ENCODE measurements at places on chromosomes 6 and 20. TPM values are rescaled to one million over a fixed set of nuclear protein-coding genes. Genes with fewer than 3 reads are reported as not detected.

Gene UBD
- total RNA-seq: not detected

Gene CRISP3
- not detected for total RNA-seq

Gene C6orf58
- not detected for total RNA-seq

Gene LAMA5
- total RNA-seq: 37.3 TPM

- no peak overlapping the region for H3K4me3 ChIP-seq
- no peak for DNase-seq
- no peaks in the 10 kb centered on the region for H3K27me3 ChIP-seq
- H3K36me3 ChIP-seq: no peaks in the 10 kb centered on the region
Measured at GRCh38 chr6:108820006-108820405, 28.2 kb upstream of the ARMC2 start.

GRCh38 chr6:88899569-88900316, 63.7 kb downstream of the RNGTT start:
- H3K27ac ChIP-seq: no peak overlapping the region
- H3K36me3 ChIP-seq: peaks cover 22% of the 10 kb centered on the region
- H3K27me3 ChIP-seq: no peaks in the 10 kb centered on the region
- H3K4me3 ChIP-seq: no peak overlapping the region

Data from SJCRH30 (cell line).